ENCODE measurements at places on chromosomes 12 and 14. TPM values are rescaled to one million over a fixed set of nuclear protein-coding genes. Genes with fewer than 3 reads are reported as not detected.

The WNT1 gene
- total RNA-seq, result 0.24 TPM

The ACOT6 gene
- not detected for total RNA-seq

The IAPP gene
- total RNA-seq, result not detected

The FGD6 gene
- 15.1 TPM for total RNA-seq

The PTGDR gene
- total RNA-seq, result not detected

The A2M gene
- total RNA-seq, result 0.09 TPM

The CLEC6A gene
- not detected for total RNA-seq

The SERPINA9 gene
- not detected for total RNA-seq

The RAB3IP gene
- total RNA-seq, result 16.8 TPM

The SLC2A14 gene
- total RNA-seq, result not detected

All from A549 treated with GW870086 at 1 μM for 4 hours (cell line).